ENCODE measurements at places on chromosomes 1 and 21.

GRCh38 chr1:170617591-170618330, 46.2 kb upstream of the PRRX1 start:
- no peak for DNase-seq

DNA sequence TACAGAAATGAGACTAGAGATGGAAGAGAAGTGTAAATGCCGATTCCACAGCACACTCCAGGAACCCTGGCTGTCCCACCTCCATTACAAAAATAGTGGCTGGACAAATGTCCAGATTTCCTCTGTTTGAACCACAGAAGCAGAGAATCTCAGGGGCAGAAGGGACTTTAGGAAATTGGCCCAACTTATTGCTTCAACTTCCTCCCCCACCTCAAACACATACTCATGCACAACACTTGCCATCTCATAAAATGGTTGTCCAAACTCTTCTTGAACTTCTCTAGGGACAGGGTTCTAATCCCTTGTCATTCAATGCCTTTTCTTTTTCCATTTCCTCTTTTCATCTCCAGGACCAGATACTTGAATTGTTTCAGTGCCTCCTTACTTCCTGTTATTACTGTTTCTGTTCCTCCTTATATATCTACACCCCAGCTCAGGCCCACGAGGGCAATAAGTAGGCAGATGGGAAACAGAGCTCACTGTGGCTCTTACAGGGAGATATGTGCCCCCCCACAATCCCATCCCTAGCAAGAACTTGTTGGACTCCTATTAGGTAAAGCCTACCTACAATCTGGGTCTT, 8.5 kb upstream of the B4GALT3 start:
- no peak for DNase-seq

DNA sequence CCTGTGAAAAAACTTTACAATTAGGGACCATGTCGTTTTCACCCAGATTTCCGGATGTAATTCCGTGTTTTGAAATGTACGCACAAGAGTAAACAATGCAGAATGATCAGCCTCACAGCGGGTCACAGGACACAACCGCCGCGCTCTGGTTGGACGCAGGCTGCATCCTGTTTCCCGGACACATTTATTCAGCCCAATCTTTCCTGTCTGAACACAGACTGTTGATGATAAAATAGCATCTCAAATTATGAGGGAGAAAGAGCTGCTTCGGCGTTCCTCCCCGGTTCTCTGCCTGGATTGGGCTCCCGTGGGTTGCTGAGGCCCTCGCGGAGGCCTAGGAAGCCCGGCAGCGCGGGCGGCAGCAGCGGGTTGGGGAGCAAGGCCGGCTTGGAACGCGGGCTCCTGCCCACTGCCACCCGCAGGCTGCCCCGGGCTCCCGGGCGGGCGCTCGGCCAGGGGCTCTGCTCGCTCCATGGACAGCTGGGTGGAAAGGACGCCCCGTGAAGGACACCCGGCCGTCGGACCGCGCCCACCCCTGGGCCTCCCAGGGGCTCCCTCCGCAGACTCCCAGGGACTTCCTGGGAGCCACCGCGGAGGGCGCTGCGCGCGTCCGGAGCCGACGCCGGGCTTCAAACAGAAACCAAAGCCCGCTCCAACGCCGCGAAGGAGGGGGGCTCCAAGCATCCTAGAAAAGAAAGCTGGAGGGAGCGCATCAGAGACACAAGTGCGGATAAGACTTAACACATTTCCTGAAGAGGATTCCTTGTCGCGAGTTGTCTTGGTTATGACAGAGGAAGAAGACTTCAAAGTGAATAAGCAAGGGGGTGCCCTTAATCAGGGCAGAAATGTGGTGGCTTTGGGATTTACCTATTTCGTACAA, 122.3 kb downstream of the ESRRG start:
- peak; percentile 82 for DNase-seq

DNA sequence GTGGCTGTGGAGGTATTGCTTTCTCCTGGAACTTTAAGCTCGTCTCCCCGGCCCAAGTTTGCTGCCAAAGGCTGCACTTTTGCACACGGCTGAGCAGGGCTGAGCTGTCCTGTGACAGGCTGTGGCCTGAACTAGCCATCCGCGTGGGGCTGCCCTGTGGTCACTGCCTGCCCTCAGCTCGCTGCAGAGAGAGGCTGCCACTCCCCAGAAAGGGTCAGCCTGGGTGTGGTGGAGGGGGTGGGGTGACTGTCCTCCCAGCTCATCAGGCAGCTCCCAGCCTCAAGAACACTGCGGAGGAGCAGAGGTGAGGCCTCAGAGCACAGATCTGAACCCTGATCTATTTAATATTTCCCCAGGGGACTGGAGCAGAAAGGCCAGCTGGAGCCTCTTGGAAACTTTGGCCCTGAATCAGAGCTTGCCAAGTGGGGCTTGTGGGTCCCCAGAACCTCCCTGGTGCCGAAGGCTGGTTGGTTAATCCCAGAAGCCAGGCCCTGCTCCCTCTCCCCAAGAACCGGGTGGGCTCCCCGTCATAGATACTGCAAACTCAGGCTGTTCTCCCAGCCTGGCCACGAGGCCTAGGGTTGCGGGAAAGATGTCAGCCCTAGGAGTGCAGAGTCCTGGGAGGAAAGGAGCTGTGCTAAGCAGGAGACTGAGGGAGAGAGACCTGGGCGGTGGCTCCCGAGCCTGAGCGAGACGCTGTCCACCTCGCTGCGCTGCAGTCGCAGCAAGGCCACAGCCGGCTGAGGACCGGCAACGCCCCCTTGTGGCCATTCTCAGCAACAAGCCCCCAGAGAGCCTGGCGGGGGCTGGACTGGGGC, 125.1 kb upstream of the IPO9 start:
- peak; percentile 75 for DNase-seq

- peak; percentile 82 for DNase-seq
Observed at GRCh38 chr21:43667191-43667904, 8.0 kb downstream of the RRP1B start.

GRCh38 chr1:34290831-34291230, 114.1 kb downstream of the C1orf94 start:
- no peak for DNase-seq

DNA sequence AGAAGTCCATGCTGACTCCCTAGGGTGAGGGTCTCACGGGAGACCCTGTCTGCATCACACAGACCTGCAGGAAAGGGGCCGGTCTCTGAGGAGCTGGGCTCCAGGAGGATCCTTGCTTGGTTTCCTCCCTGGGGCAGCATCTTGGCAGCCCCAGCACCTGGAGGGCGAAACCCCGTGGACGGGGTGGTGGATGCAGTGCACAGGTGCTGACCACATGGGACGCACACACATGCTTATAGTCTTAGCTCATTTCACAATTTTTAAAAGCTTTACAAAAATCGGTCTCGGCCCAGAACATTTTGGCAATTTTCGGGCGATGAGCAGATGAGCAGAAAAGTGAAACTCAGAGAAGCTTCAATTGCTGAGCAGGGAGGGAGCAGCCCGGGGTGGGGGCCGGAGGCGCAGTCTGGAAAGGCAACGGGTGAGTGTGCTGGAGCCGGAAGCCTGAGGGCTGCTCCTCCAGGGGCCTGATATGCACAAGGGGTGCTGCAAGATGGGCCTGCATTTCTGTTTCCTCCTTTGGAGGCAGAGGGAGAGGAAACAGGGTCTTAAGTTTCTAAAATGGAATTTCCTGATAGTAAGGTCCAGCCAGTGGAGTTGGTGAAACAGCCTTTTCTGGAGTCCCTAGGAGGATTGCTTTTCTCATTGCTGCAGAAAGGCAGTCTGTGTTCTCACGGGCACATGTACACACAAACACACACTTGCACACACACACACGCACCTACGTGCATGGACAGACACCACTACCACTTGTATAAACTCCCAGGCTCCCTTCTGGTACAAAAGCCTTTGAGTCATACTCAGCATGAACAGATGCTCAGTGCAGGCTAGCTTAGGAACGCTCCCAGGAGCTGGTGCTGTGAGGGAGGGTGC, 60.6 kb downstream of the SCCPDH start:
- peak; percentile 42 for DNase-seq

DNA sequence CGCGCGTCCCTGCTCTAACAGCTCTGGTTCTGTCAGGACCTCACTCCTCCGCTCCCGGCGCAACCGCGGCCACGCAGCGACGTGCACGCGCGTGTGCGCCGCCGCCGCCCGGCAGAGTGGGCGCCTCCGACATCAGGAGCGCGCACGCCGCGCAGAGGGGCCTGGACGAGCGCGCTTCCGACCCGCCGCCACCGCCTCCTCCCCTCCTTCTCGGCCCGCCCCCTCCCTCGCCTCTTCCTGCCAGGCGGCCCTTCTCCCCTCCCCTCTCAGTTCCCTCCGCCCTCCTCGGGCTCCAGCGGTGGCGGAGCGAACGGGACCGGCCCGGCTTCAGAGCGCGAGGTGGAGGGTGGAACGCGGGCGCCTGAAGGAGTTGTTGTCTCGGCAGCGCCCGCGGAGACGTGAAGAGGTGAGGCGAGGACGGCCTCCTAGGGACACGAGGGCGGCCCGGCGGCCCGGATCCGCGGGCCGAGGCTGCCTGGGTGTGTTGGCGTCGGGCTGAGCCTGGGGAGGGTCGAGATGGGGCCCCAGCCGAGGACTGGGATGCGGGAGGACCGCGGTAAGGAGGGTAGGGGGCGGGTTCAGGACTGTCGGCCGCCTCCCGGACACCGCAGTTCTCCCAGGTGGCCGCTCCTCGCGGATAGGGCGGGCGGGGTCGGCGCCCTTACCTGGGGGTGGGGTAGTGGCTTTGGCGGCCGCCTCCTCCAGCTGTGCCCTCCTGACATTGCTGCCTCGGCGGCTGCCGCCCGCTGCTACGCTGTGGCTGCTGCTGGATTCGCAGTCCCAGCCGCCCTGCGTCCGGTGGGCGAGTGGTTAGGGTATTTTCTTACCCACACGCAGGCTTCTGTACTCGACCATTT, at the start of gene RABGAP1L:
TSS of gene RABGAP1L (plus strand) at position 269 of the 857 bp plus-strand sequence.
- DNase-seq: peak; percentile 94

- DNase-seq: no peak
Observed at GRCh38 chr1:2213576-2214505, 14.3 kb upstream of the SKI start.

GRCh38 chr1:18110598-18110939, 3.0 kb downstream of the IGSF21 start:
- DNase-seq: no peak

GRCh38 chr1:206544562-206545257, 37.4 kb downstream of the RASSF5 start:
- DNase-seq: no peak

- peak; percentile 68 for DNase-seq
Observed at GRCh38 chr1:197464044-197464443, 196.0 kb downstream of the CRB1 start.

GRCh38 chr1:211634461-211634860, 41.0 kb downstream of the NEK2 start:
- no peak for DNase-seq

DNA sequence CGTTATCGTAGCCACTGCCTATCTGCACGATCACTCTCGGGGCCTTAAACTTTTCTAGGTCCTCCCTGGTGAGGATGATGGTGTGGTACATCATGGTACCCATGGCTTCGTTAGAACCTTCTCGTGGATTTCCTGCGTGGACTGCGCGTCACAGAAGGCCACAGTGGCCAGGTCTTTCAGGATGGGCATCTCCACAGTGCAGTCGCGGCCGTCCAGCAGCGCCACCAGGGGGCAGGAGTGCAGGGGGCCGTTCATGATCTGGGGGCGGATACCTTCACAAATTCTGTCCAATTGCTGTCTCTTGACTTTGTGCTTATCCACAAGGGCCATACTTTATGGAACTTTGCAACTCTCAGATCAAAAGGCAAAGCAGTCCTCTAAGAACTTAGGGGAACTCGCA, 69.6 kb downstream of the WLS start:
- DNase-seq: no peak

GRCh38 chr1:30877205-30877912, 31.2 kb downstream of the SDC3 start:
- DNase-seq: peak; percentile 58

DNA sequence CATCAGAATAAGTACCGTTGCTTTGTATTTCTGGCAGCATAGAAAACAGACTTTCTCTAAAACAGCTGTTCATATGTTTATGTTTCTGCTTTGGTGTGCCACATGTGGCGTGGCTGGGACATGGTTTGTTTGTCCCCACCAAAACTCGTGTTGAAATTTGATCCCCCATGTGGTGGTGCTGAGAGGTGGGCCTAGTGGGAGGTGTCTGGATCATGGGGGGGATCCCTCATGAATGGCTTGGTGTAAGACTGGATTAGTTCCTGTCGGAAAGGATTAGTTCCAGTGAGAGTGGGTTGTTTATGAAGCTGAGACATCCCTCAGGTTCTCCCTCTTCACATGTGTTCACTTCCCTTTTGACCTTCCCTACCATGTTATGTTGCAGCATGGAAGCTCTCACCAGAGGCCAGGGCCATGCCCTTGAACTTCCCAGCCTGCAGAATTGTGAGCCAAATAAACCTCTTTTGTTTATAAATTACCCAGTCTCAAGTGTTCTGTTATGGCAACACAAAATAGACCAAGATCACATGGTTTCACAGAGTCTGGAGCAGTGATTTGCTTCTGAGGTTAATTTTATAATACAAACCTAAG, 17.9 kb upstream of the H3-3A start:
- no peak for DNase-seq

DNA sequence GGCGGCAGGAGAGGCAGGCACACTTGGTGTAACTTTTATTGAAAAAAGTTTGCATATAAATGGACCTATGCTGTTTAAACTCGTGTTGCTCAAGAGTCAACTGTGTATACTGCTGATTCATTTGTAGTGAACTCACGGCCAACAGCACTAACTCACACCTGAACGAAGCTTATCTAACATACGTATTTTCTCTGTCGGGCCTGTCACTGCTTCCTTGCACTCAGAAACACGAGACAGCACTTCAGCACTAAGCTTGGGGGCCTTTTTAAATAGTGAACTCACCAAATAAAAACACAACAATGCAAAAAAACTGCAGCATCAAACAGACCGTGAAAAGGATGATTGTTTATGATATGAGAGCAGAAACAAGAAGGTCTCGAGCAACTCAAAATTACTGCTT, 58.9 kb upstream of the NEK2 start:
- no peak for DNase-seq

- DNase-seq: peak; percentile 54
Observed at GRCh38 chr1:76494807-76495206, 372.5 kb upstream of the ST6GALNAC5 start.

DNA sequence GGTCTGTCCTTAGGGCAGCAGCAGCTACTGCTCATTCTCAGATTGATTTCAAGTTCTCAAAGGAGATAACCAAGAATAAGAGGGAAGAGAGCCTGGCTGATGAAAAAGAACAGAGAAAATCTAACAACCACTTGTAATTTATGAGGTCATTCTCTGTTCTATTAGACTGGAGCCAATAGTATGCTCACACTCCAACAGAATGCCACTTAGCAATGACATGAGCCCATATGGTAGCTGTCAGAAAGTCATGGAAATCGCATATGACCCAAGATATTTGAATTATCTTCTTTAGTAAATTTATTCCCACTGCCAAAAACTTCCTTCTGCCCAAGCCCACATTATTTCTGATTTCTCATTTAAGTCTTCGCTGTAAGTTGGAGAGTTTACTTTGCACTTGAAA, 53.7 kb upstream of the PLA2G4A start:
- no peak for DNase-seq

- DNase-seq: no peak
Observed at GRCh38 chr1:239831577-239832355, 259.9 kb upstream of the FMN2 start.
